Inflammatory macrophage treated with lipopolysaccharide for 4 hours (primary cell): ENCODE measurements at places on chromosomes 3 and 15.

DNA sequence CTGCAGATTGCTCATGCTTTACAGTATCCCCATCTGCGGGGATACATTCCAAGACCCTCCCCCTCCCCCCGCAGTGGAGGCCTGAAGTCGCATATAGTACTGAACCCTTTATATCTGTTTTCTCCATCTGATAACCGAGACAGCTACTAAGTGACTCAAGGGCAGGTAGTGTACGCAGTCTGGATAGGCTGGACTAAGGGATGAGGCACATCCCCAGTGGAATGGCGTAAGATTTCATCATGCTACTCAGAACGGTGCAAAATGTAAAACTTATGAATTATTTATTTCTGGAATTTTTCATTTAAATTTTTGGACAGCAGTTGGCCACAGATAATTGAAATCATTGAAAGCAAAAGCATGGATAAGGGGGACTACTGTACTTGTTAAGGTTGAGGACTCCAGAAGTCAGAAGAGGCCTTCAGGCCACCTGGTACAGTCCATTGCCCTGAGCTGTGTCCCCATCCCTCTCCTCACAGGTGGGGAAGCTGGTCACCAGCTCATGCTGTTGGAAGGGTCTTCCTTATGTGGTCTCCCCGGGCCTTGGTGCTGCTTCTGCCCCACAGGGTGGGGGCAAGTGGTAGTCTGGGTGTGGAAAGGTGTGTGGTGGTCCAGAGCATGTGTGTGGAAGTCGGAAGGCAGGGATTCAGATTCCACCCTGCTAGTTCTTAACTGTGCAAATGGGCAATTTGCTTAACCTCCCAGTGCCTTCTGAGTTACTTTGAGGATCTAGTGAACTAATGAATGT lies 72.0 kb downstream of the HCN4 start:
- DNase-seq = no peak

- DNase-seq = no peak
These were observed 27.0 kb upstream of the C15orf39 start for GRCh38 chr15:75174729-75175128.

DNA sequence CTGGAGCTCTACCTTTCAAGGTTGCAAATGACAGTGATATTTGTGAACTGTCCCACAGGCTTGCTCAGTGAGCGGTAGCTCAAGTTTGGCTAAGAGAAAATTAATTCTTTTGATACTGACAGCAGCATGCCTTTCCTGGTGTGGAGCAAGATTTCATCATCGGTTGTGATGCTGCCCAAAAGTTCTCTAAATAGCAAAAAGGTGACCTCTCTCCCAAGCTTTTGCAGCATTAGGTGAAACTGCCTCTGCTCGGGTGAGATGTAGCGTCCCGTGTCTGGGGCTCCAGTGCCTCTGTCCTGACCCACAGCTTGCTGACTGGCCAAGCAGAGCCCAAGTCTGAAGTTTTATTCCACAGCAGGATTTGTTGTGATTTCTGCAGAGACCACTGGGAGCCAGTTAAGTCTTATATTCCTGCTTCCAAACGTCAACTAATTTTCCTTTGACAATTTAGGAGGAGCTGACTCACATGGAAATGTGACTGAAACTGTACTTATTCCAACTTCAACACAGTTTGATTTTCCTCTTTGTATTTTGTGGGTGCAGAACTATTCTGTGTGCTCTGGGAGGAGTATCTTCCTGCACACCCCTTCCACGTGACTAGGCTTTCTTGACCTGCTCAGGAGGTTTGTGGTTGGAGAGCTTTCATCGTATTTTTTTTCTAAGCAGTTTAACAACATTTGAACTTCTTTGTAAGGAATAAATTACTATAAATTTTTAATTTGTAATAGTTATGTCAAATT lies 5.9 kb downstream of the SYNM start:
- no peak for DNase-seq

- no peak for DNase-seq
These were observed 25.2 kb upstream of the GPX1 start for GRCh38 chr3:49383387-49383786.

DNA sequence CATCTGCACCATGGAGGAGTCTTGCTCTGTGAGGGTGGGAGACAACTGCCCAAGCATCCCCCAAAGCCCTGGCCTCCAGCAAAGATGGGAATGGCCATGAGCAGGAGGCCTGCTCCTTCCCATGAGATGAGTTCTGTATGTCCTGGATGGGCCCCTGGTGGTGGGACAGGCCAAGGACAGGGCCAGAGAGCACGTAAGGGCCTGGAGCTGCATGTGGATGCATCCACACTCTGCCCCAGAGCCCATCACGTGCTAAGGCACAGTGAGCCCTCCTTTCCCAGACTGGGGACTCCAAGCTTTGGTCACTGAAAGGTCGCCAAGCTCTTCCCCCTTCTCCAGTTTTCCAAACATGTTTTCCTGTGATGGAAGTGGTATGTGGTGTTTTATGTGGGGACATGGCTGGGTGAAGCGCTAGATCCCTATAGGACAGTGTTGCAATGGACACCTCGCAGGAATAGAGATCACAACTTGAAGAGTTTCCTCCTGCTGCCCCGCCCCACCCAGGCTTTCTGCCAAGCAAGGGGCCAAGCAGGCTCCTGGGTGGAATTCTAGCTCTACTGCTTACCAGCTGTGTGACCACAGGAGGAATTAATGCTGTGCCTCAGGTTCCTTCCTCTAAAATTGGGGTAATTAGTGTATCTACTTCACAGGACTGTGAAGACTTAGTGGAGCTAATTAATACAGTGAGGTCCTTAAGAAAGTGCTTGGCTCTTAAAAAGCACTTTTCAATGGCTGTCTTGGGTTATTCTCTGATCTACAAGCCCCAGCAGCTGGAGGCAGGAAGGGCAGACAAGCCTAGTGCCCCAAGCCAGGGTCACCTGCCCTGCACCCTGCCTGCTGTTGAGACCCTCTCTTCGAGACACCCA lies 106.4 kb upstream of the RPL32 start:
- no peak for DNase-seq

DNA sequence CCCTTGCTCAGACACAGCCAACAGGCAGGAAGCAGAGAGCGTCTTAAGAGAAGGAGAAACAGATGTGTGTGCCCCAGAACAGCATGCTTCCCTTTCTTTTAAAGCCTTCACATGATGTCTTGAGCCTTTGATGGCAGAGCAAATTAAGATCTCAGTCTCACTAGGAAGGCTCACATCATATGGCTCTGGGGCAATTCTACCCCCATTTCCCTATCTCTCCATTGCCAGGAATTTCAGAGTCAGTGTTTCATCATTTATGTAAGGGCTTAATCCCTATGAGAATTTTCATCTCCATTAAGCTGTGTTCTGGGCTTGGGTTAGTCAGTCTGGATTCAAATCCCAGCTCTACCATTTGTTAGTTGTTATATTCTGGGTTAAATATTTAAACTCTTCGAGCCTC lies 41.4 kb upstream of the GLCE start:
- DNase-seq = no peak

DNA sequence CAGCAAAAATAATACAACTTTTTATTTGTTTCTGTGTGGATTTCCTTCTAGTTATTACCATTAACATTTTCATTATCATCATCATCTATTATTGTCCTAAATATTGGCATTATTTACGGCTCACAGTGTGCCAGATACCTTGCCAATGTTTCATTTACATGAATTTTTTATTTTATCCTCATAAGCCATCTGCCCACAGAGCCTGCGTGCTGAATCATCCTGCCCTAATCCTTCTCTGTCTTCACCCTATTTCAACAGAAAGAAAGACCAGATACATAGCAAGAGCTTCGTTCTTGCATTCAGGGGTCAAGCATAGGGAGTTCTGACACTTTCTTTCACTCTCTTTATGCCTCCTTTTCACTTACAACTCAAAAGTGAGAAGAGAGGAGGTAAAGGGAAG lies 82.0 kb downstream of the KCNMB2 start:
- DNase-seq = no peak

DNA sequence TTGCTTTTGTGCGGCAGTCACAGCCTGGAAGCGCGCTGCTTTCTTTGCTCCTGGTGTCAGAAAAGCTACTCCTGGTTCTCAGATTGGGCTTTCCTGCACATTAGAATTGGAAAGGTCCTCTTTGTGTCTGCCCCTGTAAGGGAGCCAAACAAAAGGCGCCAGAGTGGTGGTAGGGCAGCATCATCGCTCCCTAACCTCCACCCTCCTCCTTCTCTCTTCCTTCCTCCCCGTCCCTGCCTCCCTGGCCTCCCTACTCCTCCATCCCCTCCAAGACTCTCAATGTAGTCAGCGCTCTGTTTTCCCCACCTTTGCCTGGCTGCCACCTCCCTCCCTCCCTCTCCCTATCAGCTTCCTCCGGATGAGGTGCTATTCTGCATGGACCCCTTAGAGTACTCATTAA lies 65.3 kb downstream of the SH3GL3 start:
- DNase-seq = no peak

- no peak for DNase-seq
These were observed 73.1 kb downstream of the TFG start for GRCh38 chr3:100782348-100782747.
